ENCODE measurements at places on chromosomes 7 and 10.

DNA sequence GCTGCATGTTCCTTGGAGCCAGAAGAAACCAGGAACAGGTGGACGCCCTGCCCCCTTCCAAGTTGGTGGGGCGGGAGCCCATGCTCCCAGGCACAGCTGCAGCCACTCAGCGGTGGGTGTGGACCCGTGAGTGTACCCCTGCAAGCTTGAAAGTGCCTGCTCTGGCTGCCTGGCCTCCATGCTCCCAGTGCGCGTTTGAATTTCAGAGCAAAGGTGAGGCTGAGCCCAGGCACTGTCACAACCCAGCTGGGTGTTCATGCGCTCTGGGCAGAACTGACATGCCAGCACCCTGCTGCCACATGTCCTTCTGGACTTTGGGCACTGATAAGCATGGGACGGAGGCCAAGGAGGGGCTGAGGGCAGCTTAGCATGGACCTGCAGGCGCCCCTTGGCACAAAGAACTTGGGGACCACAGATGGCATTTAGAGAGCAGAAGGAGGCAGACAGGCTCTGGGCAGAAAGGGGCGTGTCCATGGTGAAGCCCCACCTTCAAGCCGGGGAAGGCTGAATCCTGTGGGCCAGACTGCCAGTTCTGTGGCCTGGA, 402.0 kb upstream of the NRG3 start:
- DNase-seq: no peak

DNA sequence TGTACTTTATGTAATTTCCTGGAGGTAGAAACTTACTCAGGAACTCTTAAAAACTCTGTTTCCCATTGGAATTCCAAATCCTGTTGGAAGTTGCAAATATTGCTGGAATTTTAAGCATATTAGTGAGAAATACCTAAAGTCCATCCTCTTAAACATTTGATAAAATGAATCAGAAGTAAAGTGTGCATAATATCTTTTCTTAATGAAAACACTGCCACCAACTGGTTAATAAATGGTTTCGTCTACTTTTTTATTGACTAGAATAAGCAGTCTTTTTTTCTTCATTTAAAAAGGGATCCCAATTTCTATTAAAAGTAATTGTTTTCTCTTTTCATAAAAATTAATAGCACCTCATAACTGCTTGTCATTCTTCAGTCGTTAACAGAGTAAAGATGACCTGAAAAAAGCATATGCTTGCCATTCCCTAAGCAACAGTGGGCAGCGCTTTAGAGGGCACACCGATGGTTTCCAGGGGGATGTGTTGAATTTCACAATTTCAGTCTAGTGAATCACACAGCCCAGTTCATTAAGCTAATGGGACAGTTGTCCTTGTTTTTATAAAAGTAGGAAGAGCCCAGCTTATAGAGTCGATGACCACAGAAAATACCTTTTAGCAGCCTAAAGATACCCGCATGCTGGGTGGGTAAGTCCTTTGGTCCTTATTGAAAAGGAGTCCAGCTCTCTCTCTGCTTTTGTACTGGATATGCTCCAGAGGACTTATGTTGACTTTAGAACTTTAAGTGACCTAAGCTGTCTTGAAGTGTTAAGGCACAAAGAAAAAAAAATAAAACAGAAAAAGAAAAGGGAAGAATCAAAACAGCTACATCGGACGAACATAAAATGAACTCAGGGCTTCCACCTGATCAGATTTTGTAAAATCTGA, 28.5 kb downstream of the NPS start:
- no peak for DNase-seq

- no peak for DNase-seq
Measured at GRCh38 chr10:6586501-6586900, 6.4 kb upstream of the PRKCQ start.

- no peak for DNase-seq
Measured at GRCh38 chr7:24825931-24826661, 68.8 kb upstream of the GSDME start.

- no peak for DNase-seq
Measured at GRCh38 chr7:20491284-20491683, 124.2 kb upstream of the ABCB5 start.

- DNase-seq: no peak
Measured at GRCh38 chr7:51289623-51290303, 26.8 kb downstream of the COBL start.

DNA sequence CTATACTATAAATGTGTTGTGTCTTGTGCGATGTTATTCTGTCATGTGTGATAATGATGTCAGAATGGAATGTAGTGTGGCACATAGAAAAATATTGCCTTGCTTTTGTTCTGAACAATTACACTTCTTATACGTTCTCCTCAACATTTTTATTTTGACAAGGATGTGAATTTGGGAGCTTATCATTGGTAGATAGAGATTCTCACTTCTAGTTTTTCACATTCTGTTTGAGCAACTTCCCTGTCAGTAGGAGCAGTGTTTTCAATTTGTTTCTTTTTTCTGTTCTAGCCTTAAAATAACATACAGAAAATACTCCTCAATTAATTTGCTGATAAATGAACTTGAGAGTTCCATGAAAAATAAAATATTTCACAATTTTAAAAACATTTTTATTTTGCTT, 17.6 kb downstream of the SUN3 start:
- DNase-seq: no peak

- no peak for DNase-seq
Measured at GRCh38 chr7:80922253-80923049, 3.6 kb upstream of the SEMA3C start.

GRCh38 chr10:110556969-110557601, 10.4 kb upstream of the SMC3 start:
- DNase-seq: peak; percentile 59

DNA sequence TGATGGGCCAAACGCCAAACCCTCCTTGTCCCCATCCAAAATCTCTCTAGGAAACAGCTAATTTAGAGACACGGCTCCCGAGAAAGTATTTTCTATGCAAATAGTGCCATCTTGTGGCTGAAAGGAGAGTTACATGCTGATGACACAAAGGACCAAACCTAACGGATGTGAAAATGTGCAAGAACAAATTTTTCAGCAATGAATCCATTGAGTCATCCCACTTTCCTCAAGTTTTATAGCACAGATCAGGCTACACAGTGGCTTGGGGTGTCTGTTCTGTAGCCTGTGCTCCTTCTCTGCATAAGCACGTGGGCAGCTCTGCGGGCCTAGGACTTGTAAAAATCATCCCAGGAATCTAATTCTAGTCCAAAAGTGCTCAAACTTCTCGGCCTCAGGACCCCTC, 154.8 kb upstream of the PRR15 start:
- peak; percentile 31 for DNase-seq

DNA sequence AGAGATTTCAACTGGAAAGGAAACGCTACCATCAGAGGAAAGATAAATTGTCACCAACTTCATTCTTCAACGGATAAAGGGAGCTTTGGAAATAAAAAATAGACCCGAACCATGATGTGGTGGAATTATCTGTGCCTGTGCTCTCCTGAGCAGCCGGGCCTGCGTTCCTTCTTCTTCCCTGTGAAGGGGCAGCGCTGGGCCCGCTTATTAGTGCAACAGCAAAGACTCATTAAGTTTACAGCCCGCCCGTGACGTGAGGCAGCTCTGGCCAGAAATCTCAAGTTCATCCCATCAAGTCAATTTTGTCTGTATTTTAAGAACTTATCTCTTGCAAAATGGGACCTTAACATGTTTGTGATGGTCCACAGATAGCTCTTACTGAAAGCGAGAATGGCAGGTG, 193.7 kb downstream of the ADARB2 start:
- DNase-seq: no peak

GRCh38 chr10:5654218-5654755, 12.1 kb downstream of the ASB13 start:
- no peak for DNase-seq

All from activated T-cell treated with anti-CD3 and anti-CD28 coated beads for 1 hour (primary cell).